ENCODE measurements at places on chromosomes 16 and 17. TPM values are rescaled to one million over a fixed set of nuclear protein-coding genes. Genes with fewer than 3 reads are reported as not detected.

SOX8 gene
- total RNA-seq = not detected

CCL4L2 gene
- not detected for total RNA-seq

TMEM114 gene
- not detected for total RNA-seq

PABPN1L gene
- 0.23 TPM for total RNA-seq

DNA sequence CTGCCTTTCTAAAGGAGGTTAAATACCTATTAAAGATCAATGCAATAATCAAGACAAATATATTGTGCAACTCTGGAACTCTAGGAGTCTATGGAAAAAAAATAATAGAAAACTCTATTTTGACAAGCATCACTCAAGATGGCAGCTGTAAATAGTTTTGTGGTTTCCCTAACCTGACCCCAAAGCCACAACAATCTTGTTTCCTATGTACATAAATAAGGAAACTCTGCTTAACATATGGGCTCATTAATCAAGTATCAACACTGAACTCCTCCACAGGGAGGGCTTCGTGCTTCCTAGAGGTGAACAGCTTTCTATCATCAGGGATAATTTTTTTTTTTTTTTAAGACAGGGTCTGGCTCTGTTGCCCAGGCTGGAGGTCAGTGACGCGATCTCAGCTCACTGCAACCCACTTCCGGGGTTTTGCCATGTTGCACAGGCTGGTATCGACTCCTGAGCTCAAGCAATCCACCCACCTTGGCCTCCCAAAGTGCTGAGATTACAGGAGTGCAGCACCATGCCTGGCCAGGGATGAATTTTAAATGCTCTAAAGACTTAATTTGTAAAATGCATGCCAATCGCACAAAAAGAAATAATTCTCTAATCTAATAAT is 42.5 kb downstream of the ARHGAP17 start:
- peak; percentile 4 for DNase-seq

GRIN2A gene
- total RNA-seq = 0.03 TPM

DNA sequence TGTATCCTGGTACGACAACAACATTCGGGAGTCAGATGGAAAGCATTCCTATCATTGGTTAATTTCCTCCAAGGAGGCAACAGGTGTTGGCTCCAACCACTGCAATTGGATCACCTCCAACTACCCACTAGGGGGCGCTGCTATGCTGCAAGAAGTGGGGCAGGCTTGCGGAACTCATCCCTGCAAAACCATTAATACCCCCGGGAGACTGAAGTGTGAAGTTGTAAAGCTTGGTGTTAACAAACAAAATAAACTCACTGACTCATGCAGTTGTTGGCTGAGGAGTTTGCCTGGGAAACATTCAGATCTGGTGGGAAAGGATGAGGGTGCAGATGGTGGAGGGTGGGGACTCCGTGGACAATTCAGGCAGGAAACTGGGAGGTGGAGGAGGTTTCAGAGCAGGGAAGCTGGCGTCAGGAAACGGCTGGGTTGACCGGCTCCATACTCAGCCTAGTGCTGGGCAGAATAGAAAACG is 84.9 kb downstream of the HS3ST2 start:
- DNase-seq = peak; percentile 73

CBX2 gene
- 0.75 TPM for total RNA-seq

CDRT15 gene
- not detected for total RNA-seq

DNA sequence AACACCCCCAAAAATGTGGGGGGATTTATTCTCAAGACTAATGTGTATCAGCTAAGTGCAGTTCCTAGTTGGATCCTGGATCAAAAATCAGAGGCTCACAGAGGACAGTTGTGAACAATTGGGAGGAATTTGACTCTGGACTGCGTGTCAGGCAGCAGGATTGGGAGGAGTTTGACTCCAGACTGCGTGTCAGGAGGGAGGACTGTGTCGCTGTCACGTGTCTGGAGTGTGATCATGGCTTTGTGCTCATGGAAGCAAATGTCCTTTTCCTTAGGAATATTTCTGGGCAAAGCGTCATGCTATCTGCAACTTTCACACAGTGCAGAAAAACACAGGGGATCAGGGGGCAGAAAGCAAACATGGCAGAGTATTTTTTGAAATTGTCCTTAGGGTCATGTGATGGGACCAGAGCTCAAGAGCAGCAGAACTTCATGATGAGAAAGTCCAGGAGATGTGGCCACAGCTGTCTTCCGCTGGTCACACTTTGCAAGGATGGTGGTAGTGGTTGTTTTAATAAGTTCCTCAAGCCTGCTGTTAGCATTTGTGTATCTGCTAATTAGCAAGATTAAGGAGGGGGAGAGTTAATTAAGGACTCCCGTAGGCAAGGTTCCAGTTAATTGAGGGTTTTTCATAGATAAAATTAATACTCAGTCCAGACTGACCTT is 122.0 kb upstream of the CHMP6 start:
- DNase-seq = no peak

CEMP1 gene
- 0.20 TPM for total RNA-seq

CHD9NB gene
- total RNA-seq = 1.1 TPM

ARHGDIG gene
- 0.70 TPM for total RNA-seq

GRCh38 chr16:80285104-80285503 is 255.7 kb upstream of the DYNLRB2 start:
- no peak for DNase-seq

PIK3R5 gene
- 3.3 TPM for total RNA-seq

KLHL36 gene
- 26.8 TPM for total RNA-seq

KRTAP1-5 gene
- total RNA-seq = not detected

DNA sequence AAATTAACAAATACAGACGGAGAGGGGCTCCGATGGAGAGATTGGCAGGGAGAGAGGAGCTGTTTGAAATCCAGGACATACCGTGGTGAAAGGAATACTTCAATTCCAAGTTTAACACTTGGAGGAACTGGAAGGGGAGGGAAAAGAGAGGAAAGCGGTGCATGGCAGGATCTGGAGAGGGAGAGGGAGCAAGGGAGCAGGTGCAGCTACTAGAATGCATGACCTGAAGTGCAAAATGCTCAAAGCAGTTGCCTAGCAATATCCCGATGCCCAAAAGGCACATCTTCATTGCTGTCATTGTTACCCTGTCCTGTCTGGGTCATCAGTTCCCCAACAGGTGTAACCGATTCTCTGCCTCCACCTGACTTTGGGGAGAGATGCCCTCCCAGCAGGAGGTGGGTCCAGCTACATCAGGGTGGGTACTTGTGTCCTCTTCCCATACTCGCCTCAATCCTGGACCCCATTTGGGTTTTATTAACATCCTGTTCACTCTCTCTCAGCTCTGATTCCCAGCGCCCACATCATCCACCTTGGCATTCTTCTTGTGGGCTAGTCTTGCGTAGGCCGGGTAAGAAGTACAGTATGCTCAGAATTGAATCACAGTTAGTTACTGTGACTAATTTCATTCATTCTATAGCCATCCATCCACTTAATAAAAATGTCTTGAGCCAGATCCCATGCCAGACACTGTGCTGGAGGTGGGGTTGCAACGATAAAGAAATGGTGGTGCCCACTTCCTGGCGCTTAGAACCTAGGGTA is 37.4 kb upstream of the EMP2 start:
- no peak for DNase-seq

DNA sequence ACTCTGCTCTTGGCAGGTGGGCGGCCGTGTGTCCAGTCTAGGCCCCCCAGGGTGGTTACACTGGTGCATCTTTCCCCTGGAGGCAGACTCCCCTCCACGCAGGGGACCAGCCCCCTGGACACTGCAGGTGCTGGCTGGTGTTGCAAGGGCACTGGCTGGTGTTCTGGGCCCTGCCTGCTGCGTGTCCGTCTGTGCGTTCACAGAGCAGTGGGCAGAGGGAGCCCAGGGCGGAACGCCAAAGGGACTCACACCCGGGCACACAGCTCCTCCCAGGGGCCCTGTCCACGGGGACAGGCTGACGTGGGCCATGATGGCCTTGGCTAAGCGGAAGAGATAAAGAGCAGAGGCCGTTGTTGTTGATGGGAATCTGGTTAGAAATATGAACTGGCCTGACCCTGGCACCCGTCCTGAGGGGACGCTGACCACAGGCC is 27.3 kb downstream of the ACSF3 start:
- DNase-seq = no peak

- no peak for DNase-seq
Observed at GRCh38 chr17:75478508-75478907, 22.1 kb downstream of the TMEM94 start.

DNA sequence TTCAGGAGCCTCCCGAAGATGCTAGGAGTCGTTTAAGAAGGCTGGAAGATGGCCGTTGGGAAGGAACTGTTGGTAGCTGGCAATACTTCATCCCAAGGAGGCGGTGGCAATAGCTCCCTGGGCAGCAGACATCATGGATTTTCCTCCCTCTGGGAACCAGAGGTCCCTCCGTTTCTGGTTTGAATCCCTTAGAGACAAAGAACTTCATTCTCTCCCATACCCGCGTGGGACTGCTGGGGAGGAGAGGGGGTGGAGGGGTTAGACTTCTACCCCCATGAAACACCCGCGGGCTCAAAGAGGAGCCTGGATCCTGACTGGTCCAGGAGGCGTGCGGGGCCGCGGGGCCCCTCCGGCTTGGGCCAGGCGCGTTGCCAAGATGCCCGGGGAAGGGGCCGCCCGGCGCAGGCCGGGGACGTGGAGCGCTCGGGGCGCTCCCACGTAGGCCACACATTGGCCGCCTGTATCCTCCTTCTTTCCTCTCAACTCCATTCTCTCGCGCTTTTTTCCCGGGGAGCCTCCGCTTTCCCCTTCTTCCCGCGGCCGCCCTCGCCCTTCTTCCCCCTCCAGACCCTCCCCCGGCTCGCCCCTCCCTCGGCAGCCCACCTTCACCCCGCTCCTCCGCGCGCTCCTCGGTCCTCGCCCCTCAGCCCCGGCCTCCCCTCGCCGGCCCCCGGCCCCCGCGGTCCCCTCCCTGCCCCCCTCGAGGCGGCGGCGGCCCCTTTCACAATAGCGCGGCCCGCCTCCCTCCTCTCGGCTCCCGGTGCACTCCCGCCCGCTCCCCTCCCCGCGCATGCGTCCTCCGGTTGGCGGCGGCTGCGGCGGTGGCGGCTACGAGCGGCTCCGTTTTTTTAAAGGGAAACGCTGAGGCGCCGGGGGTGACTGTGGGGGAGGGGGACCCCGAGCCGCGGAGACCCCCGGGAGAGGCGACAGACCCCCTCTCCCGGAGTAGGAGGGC is at the start of gene MSL1:
Gene MSL1 (plus strand): TSS at position 791 of the 955 bp plus-strand sequence. CDS start 642 bp downstream, outside the sequence.
- DNase-seq = peak; percentile 93

COTL1 gene
- total RNA-seq = 15.9 TPM

GRCh38 chr17:49546546-49547535 is 28.8 kb upstream of the NXPH3 start:
- no peak for DNase-seq

- DNase-seq = no peak
Observed at GRCh38 chr17:28612936-28613872, 781 bp downstream of the RSKR start.

BICDL2 gene
- 0.58 TPM for total RNA-seq

ITGB4 gene
- 2.6 TPM for total RNA-seq

- DNase-seq = no peak
Observed at GRCh38 chr17:41498276-41498675, 7.1 kb downstream of the KRT13 start.

GRCh38 chr17:70136131-70136530 is 33.2 kb upstream of the KCNJ2 start:
- DNase-seq = no peak

- no peak for DNase-seq
Observed at GRCh38 chr17:81473019-81473418, 39.6 kb downstream of the ACTG1 start.

CACNG3 gene
- total RNA-seq = not detected

ABI3 gene
- total RNA-seq = 4.0 TPM

TPSAB1 gene
- 1.6 TPM for total RNA-seq

DNA sequence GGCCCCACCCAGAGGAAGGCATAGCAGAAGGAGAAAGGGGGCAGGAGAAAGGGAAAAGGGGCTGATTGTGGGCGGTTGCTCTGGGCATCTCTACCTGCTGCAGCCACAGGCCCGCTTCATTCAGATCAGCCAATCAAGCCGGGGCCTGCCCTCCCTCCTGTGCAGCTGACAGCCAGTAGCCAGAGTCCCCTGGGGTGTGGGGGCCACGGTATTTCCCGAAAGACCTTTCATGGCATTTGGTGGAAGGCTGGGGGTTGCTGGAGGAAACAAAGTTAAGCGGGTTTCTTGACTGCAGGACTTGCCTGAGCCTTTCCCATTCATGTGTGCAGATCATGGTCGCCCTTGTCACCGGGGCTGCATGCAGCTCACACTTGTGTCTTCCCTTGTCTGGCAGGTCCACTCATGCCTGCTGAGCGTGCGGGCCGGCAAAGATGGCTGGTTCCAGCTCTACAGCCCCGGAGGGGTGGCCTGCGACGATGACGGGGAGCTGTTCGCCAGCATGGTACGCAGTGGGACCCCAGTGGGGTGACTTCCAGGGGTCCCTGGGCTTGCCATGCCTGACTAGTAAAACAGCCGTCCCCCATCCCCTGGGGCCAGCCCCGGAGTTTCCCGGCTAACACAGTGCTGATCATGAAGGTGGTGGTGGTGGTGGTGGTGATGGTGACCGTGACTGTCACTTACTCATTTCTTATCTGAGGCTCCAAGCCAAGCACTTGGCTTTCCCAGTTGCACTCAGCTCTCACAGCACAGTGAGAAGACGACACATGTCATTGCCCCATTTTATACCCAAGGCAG is 82.7 kb upstream of the PLCG2 start:
- no peak for DNase-seq

RPS6KB1 gene
- 16.4 TPM for total RNA-seq

DNA sequence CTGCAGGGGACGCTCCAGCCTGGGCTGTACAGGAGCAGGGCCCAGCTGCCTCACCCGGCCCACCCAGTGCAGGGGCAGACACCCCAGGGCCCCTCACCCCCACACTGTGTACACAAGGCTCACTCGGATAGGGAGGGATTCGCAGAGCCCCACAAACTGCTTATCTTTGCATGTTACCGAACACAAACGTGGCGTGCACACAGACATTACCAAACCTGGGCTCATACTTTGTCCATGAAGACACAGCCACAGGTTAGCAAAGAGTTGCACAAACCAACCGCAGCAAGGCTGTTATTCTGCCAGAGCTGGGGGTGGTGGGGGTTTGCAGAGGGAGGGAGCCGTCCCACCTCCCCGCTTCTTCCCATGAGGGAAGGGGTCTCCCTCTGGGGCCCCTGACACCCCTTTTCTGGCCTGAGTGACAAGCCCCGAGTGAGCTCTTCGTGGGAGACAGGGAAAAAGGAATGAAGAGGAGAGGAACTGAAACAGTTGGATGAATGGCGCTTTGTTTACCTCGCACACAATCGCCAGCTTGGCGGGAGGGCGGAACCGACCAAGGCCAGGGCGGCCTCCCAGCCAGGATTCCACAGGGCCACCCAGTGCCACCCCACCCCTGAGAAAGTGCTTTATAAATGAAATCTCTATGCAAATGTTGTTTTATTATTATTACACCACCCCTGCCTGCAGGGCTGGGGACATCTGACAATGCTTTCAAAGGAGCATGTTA is 434 bp upstream of the CPSF4L start:
- DNase-seq = peak; percentile 80

DNA sequence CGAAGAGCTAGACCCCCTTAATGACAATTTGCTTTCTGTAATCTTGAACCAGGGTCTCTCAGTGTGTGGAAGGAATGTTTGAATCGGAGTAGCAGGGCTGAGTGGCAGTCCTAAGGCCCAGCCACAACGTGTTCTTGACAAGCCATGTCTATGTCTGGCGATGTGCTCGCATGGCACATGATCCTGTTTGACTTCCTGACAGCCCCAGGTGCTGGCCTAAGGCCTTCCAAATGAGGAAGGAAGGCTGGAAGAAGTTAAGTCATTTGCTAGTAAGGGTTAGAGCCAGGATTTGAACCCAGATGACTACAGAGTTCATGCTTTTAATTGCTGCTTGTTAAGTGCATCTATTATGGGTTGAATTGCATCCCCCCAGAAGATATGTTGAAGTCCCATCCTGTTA is 486.7 kb downstream of the MAF start:
- no peak for DNase-seq

RAB26 gene
- total RNA-seq = 10.2 TPM

Measured in left lobe of liver (tissue), 2 donors.